ENCODE measurements at places on chromosomes 4 and X. TPM values are rescaled to one million over a fixed set of nuclear protein-coding genes. Genes with fewer than 3 reads are reported as not detected.

DNA sequence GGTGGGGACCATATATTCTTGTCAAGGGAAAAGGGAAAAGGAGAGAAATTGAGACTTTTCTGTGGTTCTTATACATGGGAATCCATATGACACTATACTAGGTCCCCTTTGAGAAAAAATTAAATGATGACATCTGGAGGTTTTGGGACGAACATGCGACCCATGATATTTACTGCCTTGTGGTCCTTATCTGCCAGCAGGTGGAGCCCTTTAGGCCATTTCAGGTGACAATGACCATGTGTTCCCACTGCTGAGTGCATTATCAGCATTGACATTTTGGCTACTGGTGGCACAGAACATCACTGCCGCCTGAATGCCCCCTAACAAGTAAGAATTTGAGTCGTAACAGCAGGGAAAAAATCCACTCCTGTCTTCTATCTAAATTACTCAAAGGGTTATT, 843.4 kb downstream of the FSTL5 start:
- DNase-seq = no peak

- no peak for DNase-seq
These were observed 20.8 kb upstream of the AP1AR start for GRCh38 chr4:112210777-112211176.

- no peak for DNase-seq
These were observed 539.1 kb upstream of the MAGEB18 start for GRCh38 chrX:25599061-25599460.

DNA sequence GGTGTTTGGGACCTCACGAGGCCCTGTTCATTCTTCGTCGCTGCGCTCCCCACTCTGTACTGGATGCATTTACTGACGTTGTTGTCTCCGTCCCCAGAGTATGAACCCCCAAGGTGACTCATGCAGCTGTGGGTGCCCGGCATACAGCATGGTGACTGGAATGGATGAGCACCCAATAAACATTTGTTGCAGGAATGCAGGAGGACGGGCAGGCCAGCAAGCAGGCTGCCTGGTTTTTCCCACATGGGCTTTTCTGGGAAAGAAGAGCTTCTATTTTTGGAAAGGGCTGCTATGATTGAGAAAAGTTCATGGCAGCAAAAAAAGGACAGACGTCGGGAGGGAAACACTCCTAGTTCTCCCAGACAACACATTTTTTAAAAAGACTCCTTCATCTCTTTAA, 893 bp upstream of the SOD3 start:
- DNase-seq = no peak

Gene ARL9
- total RNA-seq = 0.81 TPM

DNA sequence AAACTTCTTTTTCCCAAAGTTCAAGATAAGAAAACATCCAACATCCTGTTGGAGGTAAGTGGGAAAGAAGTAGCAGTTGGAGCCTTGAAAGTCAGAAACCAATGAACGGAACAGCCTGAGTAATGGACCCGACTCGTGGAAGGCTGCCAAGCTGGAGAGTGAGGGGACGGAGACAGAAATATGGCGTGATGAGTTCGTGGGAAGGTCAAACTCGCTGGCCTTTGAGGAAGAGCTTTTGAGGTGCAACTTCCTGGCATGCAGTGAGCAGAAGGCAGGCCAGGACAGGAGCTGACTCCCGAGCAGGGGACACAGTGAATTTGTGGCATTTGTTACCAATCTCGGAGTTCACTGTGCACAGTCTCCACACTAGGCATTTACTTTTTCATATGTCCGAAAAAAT, 1.0 kb upstream of the TRIML1 start:
- no peak for DNase-seq

DNA sequence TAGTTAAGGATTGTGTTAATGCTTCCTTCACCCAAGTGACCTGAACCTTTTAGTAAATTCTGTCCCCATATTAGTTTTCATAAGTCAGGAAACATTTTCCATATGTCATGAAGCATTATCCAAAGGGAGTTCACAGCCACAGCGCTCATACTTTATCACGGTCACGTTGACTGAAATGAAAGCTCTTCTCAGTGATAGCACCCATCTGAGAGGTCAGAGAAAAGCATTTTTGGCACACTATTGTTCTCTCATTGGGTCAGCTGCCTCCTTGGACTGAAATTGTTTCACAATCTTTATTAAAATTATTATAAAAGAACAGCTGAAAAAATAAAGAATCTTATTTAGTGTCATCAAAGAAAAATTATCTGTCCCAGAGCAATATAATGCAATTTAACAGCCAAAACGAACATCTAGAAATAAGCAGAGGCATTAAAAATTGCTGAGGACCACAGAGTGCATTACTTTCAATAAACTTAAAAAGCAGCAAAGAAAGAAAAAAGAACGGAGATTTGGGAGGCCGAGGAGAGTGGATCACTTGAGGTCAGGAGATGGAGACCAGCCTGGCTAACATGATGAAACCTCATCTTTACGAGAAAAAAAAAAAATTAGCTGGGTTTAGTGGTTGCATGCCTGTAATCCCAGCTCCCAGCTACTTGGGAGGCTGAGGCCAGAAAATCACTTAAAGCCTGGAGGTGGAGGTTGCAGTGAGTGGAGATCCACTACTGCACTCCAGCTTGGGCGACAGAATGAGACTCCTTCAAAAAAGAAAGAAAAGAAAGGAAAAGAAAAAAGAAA, 680.8 kb upstream of the FAM241A start:
- no peak for DNase-seq

Gene HPSE
- 0.81 TPM for total RNA-seq

Gene TRIM75
- total RNA-seq = not detected

Gene SLC6A14
- total RNA-seq = not detected
